ENCODE measurements at places on chromosomes 7 and 10.

DNA sequence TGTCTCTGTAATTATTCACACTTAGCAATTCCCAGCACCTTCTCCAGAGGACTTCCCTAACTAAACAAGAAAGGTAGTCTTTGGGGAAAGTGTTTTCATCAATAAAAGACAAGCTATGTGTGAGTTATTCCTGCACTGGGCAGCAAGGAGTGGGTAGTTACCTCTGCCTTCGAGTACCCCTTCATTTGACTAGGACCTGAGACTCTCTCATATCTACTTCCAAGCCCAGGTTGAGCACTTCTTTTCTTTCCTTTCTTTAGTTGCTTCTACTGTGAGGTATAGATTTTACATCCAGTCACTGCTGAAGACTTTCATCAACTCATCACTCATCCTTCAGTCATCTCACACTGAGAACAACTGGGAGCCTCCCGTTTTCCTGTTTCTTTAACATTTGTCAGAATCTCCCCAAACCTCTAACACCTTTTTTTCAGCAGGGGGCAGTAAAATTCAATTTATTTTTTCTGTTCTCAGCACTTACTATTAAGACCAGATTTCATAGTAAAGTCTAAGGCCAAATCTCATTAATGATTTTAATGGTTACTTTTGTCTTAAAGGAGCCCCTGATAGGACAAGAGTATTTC is 80.1 kb upstream of the PRSS1 start:
- no peak for DNase-seq

GRCh38 chr7:516606-517456 is 2.8 kb downstream of the PDGFA start:
- DNase-seq = peak; percentile 52

GRCh38 chr10:127196282-127197153 is at the start of gene INSYN2A:
TSS of gene INSYN2A (minus strand) at chr10:127196591. CDS start at chr10:127176395, 20,196 bp downstream.
- DNase-seq = no peak

DNA sequence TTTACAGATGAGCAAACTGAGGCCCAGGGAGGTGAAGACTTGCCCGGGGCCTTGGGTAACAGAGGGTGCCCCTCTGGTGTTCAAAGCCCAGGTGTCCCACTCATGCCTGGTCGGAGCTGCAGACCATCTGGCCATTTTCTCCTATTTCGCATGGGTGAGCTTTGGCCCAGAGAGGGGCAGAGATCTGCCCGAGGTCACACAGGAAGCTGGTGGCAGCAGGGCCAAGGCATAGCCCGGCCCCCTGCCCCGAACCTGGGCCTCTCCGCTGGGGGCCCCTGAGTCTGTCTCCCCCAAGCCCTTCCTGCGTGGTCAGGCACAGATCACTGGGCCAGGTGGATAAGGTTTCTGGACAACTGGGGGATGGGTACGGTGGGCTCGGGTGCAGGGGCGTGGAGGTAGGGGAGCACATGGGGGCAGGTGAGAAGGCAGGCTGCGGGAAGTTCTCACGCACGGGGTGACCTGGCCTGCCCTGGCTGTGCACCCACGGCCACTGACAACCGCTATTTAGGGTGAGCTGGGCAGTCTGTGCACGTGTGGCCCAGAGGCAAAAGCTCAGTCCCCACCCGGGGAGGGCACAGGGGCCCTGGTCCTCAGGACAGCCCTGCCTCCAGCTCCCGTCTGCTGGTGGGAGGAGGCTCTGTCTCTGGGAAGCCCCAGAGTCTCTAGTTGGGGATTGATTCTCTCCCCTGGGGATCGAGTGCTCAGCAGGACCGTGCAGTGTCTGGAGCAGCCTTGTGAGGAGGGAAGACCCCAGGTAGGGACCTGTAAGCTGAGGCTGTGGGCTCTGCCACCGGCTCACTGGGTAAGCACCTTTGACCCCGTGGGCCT is 68.6 kb downstream of the UNCX start:
- no peak for DNase-seq

DNA sequence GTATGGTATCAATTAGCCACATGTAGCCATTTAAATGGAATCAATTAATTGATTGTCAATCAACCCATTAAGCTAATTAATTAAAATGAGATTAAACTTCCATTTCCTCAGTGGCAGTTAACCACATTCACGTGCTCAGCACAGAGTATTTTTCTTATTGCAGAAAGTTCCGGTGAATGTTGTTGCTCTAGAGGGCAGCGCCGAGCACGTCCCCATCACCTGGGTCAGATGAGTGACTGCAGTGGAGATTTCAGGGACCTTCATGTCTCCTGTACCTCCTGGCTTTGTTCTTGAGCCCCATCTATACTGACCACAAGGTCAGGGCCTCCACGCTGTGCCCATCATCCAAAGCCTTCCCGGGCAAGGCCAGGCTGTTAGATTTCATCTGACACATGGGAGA is 168.8 kb upstream of the MKI67 start:
- DNase-seq = no peak

- DNase-seq = peak; percentile 83
These were observed at the start of gene SRGN for GRCh38 chr10:69087590-69088470. TSS of gene SRGN (plus strand) at chr10:69088103. CDS start at chr10:69088158, 55 bp downstream.

- no peak for DNase-seq
These were observed 3.4 kb downstream of the BNIP3 start for GRCh38 chr10:131978366-131978765.

- DNase-seq = no peak
These were observed 755.7 kb downstream of the AUTS2 start for GRCh38 chr7:70353946-70354335.

- no peak for DNase-seq
These were observed 140.2 kb downstream of the AUTS2 start for GRCh38 chr7:69738396-69738951.

GRCh38 chr7:37040330-37040729 is 316.0 kb upstream of the AOAH start:
- DNase-seq = no peak

GRCh38 chr7:84674236-84674913 is 479.8 kb upstream of the SEMA3A start:
- DNase-seq = no peak

DNA sequence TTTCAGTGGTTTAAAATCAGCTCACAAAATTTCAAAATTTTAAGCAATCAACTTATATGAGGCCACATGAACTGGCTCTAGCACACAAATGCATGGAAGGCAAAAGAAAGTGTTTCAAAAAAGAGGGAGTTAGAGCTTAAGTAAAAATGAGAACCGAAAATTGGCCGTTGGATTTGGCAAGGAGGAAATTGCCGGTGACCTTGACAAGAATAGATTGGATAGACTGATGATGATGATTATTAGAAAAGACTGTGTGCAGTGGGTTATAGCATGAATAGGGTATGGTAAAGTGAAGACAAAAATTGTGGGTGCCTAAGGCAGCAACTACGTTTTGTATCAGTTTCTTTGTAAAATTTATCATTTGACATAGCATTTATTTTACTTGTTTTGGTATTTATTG is 175.7 kb downstream of the SEMA3D start:
- no peak for DNase-seq

- no peak for DNase-seq
These were observed 50.1 kb downstream of the HSPA12A start for GRCh38 chr10:116692225-116692624.

DNA sequence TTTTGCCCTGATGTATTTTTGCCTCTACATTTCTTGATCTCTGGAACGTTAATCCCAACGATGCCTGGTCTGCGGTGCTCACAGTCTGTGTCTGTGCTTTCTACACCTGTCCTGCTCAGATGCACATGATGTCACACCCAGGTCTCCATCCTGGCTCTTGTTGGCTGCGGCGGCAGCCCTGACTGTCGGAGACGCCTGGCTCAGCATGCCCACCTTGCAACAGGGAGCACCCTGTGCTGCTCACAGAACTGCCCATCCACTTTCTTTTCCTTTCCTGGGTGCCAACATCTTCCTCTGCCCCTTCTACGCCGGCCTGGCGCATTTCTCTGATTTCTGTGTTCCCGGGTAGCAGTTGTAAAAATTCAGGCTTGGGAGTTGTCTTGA is 106.2 kb downstream of the CUX1 start:
- no peak for DNase-seq

DNA sequence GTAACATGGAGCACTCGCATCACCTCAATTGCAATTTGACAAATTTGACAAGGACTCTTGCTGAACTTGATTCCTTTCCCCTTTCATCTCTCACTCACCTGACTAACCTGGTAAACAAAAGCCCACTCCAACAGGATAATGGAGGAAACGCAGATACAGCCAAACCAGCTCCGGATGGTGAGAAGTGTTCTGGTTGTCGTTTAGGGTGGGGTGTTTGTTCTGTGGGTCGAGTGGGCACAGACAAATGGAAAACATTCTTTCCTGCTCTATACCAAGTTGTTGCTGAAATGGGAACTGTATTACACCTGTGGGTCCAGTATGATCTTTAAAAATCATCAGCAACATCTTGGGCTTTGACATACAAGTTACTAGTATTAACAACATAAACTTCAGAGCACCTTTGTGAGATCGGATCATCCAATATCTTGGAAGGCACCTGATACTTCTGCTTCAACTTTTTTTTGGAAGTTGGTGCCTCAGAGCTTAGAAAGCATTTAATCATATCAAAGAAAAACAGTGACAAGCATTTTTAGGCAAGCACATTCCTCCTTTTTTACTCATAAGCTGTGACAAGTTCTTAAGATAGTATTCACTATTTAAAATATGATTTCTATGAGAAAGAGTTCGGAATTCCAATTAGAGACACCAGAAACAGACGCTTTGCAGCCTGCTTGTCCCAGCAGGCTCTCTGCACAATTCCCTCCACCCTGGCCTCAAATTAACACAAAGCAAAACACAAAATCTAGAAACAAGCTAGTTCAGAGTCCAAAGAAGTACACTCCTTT is 58.1 kb downstream of the CCDC186 start:
- DNase-seq = no peak

DNA sequence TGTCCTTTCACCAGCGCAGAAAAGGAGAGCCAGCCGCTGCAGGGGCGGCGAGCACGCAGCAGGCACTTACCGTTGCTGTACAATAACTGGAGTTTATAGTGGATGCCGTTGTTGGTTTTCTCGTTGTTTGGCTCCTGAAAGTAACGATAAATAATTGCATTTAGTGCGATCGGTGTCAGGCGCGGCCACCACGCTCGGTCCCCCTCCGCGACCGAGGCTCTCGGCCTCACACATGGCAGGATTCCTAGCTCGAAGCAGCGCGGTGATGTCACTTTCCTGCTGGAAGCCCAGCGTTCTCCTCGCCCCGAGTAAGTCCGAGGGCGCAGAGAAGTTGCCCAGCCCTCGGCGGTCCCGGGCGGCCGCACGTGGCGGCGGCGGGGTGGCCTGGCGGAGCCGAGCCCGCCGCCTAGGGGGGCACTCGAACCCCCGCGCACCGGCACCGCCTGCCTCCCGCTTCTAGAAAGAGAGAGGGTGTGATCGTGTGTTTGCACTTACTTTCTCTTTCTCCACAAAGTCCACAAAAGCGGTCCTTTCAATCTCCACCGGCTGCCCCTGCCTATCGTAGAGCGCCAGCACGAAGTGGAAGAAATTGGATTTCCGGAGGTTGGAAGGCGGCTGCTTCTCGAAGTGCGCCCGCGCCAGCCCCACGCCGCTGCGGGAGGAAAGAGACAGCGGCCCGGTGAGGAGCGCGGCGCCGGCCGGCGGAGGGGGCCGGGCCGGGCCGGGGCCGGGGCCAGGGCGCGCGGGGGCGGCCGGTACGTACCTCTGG is 1.0 kb downstream of the EBF3 start:
- no peak for DNase-seq

DNA sequence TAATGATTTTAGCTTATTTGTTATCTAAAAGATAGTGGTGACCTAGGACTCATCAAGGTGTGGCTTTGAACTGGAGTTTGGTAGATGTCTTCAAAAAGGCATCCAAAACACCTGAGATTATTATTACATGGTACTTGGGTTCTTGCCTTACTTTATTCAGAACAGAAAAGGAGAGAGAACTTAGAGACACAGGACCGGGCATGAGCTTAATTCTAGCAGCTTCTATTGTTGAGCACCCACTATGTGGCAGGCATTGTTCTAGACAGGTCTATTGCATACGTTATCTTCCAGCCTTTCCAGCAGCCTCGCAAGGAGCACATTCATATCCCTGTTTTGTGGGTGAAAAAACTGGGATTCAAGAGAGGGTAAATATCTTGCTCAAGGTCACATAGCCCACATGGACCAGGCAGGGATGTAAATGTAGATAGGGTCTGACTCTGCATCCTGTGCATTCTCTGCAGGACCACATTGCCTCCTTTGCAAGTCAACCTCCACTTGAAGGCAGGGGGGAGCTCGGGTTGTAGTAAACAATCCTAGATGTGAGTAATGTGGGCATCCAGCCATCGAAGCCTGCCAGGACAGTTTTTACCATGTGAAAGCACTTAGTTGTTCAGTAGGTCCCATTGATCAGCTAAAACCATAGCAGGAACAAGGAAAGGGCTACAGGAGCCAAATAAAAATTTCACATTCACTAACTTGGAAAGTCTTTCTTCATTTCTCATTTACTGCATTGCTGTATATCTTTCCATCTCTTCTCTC is 551.4 kb downstream of the LRMDA start:
- DNase-seq = no peak

GRCh38 chr10:59102394-59102793 is 74.0 kb upstream of the PHYHIPL start:
- DNase-seq = no peak

DNA sequence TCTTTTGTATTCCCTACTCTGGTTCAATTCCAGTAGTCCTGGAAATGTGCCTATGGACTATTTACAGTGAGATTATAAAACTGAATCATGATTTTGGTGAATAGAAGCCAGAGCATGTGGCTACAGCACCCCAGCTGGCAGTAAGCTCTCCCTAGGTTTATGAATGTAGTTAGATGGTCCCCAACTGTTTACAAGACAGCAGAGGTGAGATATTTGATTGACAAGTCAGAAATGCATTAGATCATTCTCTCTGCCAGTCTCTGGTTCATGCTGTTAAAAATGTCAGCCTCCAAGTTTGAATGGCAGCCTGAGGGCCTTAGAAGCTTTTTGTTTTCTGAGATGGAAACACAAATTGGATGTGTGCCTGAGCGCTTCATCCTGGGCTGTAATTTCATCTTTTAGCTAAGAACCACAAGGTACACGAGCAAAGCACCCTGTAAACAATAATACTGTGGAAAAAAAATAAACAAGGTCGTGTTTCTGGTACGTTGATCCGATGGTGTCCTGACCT is 85.0 kb downstream of the BTRC start:
- DNase-seq = no peak

- no peak for DNase-seq
These were observed 81.2 kb downstream of the ANKRD7 start for GRCh38 chr7:118305671-118306070.

GRCh38 chr7:40186586-40186985 is 51.8 kb downstream of the SUGCT start:
- no peak for DNase-seq

- DNase-seq = peak; percentile 38
These were observed at the start of gene DPYSL4 for GRCh38 chr10:132186488-132187429. TSS of gene DPYSL4 (plus strand) at chr10:132186948. CDS start at chr10:132187064, 116 bp downstream.

- DNase-seq = no peak
These were observed 1093.6 kb upstream of the GHITM start for GRCh38 chr10:83045731-83046130.

GRCh38 chr7:34675749-34676374 is 17.8 kb downstream of the NPSR1 start:
- peak; percentile 35 for DNase-seq

DNA sequence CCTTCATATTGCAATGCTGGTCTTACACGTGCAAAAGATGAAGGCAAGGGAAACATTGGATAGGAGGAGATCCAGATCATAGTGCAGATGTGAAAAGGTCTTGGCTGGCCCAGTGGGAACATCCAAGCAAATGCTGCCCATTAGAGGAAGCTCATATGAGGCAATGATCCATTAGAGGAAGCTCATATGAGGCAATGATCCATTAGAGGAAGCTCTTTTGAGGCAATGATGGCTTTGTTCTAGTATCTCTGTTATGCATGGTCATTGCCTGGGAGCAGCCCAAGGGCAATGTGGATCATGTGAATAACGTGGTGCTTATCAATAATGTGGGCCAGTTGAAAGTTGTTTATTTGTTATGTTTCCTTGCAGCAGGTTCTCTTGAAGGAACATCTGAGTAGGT is 37.8 kb downstream of the STEAP4 start:
- DNase-seq = no peak
